ENCODE measurements at places on chromosomes 5 and 9.
A peak's percentile ranks its signal among the peaks of the same experiment; 100 is the strongest.

DNA sequence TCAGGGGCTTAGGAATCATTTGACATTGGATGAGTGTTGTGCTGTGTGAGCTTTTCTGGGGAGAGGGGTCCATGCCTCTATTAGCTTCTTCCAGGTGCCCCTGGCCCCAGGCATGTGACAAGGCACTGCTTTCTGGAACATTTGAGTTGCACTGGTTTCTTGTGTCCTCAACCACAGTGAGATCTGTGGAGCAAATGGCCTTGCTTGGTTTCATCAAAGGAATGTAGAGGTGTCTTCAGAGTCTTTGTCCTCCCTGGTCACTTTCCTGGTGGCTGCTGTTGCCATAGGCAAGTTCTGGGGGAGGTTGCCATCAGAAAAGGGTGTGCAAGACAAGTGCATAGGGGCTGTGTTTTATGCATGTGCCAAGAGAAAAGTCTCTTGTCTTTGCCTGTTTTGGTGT is 157.5 kb downstream of the MACROH2A1 start:
- DNase-seq: no peak

DNA sequence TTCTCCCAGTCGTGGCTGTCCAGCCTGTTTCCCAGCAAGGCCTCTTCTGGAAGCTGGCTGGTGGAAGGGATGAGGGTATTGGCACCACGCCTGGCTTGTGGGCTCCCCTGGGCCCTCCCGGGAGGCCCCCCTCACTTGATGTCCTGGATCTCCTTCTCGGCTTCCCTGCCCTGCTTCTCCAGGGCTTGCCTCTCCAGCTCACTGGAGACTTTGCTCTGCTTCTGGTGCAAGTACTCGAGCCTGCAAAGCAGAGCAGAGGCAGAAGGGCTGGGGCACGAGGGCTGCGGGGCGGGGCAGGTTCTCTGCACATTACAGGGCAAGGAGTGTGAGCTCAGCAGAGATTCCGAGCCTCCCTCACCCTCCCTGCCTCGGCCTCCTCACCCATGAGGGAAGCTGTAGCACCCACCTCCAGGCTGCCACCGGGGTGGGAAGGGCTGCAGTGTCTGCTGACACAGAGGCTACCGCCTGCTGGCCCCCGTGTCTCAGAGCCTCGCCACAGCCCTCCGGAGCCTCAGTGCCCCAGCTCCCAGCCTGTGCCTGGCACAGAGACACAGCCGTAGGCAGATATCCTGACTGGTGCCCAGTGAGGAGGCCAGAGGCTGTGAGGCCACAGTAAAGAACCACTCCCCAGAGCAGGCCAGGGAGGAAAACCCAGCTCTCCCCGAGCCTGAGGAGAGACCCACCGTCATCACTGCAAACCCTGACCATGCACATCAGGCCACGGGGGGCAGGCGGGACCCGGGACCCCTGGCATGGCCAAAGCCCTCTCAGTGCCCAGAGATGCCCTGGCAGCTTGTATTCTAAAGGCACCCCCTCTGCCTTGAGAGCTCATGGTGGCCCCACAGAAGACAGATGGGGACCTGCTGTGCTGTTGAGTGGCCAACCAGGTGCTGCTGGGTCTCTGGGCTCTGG is 7.2 kb downstream of the SNAPC4 start:
- no peak for DNase-seq

GRCh38 chr5:16529306-16529705 is 63.7 kb upstream of the ZNF622 start:
- DNase-seq: no peak

GRCh38 chr5:171524466-171524865 is 105.0 kb downstream of the FGF18 start:
- DNase-seq: no peak

DNA sequence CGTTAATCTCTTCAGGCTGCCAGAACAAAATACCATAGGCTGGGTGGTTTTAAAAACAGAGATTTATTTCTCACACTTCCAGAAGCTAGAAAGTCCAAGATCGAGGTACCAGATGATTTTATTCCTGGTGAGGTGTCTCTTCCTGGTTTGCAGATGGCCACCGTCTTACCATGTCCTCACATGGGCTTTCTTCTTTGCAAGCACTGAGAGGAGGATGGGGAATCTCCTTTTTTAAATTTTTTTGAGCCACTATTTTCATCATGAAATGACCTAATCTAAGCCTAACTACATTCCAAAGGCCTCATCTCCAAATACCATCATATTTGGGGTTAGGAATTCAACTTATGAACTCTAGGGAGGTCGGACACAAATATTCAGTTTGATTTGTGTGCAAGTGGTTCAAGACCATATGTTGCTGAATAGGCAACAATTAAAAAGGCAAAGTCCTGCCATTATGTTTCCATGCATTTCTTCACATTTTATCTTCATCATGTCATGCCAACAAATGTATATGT is 371.2 kb downstream of the CDH18 start:
- no peak for DNase-seq

GRCh38 chr5:67289763-67290521 is 93.3 kb upstream of the CD180 start:
- no peak for DNase-seq

- DNase-seq: no peak
Observed at GRCh38 chr5:40391642-40392041, 288.1 kb upstream of the PTGER4 start.

DNA sequence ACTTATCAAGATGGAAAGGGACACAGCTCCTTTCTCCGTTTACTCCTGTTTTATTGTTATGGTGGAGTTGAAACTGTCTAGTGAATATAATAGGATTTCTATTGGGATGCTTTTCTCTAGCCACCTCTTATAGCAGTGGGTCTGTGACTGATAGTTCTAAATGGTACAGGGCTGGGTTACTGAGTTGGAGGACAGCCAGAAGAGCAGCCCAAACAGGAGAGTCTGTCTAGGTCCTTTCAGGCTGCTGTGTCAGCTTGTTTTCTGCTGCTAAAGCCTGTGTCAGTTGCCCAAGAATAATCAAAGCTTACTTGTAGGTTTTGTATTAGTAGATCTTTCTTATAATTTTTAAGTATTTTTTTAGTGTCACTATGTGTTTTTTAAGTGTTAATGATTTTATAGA is 356.0 kb upstream of the SEMA6A start:
- DNase-seq: no peak

- no peak for DNase-seq
Observed at GRCh38 chr5:22531986-22532385, 321.2 kb downstream of the CDH12 start.

- peak; percentile 22 for DNase-seq
Observed at GRCh38 chr5:74433255-74433895, 207.2 kb downstream of the ENC1 start.

- DNase-seq: no peak
Observed at GRCh38 chr9:137465000-137465719, 6.0 kb upstream of the NSMF start.

- DNase-seq: peak; percentile 55
Observed at GRCh38 chr9:129737479-129738274, 15.2 kb downstream of the PTGES start.

GRCh38 chr9:125241863-125242739 is 958 bp upstream of the HSPA5 start:
- no peak for DNase-seq

DNA sequence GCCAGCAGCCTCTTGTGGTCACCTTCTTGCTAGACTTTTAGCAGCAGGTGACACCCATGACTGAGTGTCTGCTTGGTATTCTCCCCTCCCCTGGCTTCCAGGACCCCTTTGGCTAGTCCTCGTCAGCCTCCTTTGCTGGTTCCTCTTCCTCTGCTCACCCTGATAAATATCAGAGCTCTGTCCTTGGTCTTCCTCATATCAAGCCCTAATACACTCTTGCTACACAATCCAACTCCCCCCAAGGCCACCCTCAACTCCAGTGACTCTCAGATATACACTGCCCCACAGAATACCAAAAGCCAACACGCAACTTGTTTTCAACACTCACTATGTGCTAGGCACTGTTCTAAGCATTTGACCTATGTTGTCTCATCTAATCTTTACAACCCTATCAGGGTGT is 30.3 kb upstream of the LCP2 start:
- no peak for DNase-seq

DNA sequence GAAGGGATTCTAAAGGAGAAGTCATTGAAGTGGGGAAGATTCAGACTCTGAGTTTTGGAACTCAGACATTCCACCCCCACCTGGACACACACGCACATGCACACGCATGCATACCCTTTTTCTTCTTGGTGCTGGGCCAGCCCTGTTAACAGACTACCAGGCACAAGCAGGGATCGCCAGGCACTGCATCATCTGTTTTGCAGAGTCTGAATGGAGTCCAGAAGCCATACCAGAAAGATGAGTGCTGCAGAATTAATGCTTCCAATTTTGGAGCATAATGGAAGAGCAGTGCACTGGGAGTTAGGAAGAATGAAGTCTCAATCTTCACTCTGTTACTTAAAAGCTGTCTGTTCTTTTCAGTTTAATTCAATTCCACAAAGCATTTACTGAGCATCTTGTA is 95.5 kb downstream of the PDE8B start:
- DNase-seq: peak; percentile 57

- DNase-seq: no peak
Observed at GRCh38 chr9:122912671-122912963, 506 bp downstream of the ZBTB6 start.

- DNase-seq: no peak
Observed at GRCh38 chr9:85077944-85078343, 408.4 kb downstream of the NTRK2 start.

DNA sequence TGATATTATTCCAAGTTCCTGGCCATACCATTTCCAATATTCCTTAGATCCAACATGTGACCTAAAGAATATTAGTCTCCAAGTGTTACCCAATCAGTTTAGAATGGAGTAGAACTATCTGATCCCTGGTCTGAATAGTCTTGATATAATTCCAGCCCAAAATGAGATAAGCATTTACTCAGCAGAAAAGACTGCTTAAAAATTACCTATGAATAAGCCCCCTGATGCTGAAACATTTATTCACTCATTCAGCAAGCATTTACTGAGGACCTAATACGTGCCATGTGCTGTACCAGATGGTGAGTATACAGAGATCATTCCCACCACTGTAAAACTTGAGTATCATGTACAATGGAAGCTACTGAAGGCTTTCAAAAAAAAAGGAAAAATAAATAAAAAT is 157.0 kb downstream of the FAM114A2 start:
- DNase-seq: no peak

Data from IMR-90 (cell line).